ENCODE measurements at places on chromosomes 5 and 9. TPM values are rescaled to one million over a fixed set of nuclear protein-coding genes. Genes with fewer than 3 reads are reported as not detected.

The CA9 gene
- not detected for total RNA-seq

The VAV2 gene
- 19.3 TPM for total RNA-seq

The RASEF gene
- total RNA-seq: 0.06 TPM

The FKBP15 gene
- total RNA-seq: 37.3 TPM

The PCDHB15 gene
- total RNA-seq: 3.4 TPM

The MPDZ gene
- total RNA-seq: 46.0 TPM

The SARDH gene
- 0.87 TPM for total RNA-seq

The APC gene
- total RNA-seq: 39.8 TPM

The LMNB1 gene
- 6.5 TPM for total RNA-seq

DNA sequence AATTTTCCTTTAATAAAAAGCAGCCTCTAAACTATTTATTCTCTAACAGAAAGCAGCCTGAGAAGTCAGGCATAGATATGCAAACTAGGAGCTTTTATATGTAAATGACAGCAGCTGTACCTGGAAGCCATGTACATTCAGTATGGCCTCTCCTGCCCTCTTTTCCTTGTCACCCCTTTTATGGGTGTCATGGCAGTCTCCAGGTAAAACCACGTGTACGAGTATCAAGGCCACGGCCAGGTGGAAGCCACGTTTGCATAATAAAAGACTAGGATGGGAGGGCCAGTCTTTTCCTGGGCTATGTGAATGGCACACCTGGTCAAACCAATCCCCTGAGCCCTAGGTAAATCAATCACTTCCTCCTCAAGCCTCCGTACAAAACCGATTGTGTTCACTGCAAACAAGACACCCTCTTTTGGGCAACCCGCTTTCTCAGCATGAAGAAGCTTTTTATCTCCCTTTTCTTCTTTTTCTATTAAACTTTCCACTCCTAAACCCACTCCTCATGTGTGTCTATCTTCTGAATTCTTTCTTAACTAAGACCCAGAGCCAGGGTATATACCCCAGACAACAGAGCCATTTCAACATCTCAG lies 419.5 kb upstream of the CTNND2 start:
- no peak for DNase-seq

DNA sequence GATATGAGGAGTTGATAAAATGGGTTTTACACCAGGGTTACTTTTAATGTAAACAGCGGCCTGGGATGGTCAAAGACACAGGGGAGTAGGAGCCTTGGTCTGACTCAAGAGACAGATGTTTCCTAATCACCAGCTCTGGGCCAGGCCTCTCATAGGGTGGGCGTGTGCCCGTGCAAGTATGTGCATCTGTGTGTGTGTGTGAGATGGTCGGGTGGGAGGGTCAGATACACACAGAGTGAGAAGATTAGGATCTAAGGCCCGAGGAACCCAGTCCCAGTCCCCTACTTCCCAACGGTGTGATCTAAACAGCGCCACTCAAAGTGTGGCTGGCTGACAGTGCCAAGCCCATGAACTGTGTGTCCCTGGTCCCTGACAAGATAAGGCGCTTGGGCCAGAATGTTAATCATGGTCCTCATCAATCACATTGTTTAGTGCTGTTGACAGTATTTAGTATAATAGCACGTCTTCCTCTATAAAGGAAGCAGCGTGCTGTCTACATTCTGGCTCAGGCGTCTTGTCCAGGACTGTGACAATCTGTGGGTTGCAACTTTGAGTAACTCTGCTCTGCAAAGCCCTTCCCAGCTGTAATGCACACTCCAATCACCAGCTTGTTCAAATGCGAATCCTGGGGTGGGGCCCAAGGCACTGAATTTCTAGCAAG lies 173.7 kb downstream of the DAB2IP start:
- peak; percentile 45 for DNase-seq

DNA sequence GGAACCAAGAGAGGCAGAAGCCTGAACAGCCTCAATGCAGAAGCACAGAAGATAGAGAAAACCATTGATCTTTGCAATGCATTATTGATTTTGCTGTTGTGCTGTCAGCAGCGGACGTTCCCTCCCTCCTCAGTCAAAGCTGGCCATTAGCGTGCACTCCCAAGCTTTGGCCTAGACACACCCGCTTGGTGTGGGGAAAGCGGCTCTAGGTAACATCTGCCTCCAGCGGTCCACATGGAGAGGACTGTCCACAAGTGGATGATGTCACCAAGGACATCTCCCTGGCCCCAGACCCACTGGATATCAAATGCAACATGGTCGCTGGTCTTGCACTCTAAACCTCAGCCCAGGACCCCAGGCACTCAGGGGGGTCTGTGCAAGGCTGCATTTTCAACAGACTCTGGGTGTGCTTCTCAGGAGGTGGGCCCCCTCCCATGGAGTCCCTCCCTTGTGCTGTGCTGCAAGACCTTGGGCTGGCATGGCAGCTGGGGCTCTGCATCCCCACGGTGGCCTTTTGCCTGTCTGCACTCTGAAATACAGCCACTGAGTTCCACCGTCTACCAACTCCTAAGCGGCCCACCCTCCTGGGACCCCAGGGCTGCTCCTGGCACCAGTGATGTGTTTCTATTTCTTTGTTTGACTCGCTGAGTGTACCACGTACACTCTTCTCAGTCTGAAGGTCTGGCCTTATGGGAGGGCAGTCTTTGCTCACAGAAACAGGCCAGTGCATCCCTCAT lies 1.9 kb downstream of the SEMA4D start:
- peak; percentile 60 for DNase-seq

DNA sequence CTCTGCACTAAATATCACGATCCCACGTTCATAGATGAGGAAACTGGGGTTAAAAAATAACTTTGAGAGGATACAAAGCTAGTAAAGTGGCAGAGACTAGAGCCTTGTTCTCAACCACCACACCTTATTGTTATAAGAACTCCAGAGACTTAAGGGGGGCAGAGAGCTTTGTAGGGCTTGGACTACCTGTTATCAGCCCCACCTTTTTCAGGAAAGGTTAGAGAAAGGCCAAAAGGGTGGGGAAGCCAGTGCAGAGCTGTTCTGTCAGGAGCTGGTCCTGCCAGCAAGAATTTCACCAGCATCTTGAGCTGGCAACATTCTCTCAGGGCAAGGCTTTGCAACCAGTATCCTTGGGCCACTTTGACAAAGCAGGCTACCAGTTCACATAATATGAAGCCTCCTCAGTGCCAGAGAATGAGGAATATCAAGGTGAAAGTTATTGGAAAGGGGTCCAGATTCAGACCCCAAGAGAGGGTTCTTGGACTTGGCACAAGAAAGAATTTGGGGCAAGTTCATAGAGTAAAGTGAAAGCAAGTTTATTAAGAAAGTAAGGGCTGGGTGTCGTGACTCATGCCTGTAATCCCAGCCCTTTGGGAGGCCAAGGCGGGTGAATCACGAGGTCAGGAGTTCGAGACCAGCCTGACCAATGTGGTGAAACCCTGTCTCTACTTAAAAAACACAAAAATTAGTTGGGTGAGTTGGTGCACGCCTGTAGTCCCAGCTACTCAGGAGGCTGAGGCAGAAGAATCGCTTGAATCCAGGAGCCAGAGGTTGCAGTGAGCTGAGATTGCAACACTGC lies 66.2 kb upstream of the CLINT1 start:
- no peak for DNase-seq

DNA sequence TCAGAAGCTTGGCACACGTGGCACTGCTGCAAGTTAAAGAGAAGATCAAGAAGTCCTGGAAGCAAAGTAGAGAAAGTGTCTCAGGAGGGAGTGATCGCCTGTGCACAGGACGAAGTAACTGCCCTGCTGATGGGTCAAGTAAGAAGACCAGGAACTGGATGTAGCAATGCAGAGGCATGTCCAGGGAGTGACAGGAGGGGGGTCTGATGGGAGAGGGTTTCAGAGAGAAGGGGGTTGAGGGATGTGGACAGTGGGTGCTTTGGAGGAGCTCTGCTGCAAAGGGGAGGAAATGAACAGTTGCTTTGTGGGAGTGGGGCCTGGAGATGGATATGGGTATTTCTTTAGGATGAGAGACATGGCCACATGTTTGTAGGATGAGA lies 60.2 kb upstream of the PHYKPL start:
- DNase-seq: peak; percentile 57

- no peak for DNase-seq
Measured at GRCh38 chr5:18403141-18403540, 768.9 kb downstream of the TAF11L14 start.

- DNase-seq: peak; percentile 60
Measured at GRCh38 chr9:91840469-91840868, 109.6 kb downstream of the ROR2 start.

DNA sequence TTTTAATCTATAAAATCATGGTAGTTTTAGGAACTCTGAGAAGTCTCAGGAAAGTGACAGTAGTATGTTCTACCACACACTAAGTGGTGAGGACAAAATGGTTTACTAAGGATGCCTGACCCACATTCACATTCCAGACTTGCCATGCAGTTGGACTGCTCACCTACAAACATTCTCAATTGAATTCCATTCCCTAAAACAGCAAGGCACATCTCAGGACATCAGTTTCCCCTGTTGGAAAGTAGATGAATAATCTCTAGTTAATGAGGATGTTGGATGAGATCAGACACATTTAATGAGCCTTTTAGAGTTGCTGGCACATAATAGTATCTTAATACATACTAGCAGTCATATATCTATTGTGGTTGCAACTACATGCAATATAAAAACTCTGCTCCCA lies 76.6 kb downstream of the ZNF618 start:
- no peak for DNase-seq

DNA sequence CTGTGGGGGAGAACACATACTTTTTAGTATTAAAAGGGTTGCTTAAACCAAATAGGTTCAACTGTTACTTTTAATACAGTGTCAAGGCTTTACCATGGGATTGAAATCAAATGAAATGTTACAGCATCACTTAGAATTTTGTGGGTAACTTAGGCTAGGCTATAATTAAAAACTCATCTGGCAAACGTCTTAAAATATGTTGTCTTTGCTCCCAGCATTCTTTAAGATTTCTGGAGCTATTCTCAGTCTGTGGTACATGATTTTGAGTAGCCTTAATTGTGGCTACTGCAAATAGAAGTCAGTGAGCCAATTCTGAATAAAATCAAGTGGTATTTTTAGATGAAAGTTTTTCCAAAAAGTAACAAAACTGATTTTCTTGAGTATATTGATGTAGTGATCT lies 30.7 kb downstream of the UHRF2 start:
- no peak for DNase-seq

DNA sequence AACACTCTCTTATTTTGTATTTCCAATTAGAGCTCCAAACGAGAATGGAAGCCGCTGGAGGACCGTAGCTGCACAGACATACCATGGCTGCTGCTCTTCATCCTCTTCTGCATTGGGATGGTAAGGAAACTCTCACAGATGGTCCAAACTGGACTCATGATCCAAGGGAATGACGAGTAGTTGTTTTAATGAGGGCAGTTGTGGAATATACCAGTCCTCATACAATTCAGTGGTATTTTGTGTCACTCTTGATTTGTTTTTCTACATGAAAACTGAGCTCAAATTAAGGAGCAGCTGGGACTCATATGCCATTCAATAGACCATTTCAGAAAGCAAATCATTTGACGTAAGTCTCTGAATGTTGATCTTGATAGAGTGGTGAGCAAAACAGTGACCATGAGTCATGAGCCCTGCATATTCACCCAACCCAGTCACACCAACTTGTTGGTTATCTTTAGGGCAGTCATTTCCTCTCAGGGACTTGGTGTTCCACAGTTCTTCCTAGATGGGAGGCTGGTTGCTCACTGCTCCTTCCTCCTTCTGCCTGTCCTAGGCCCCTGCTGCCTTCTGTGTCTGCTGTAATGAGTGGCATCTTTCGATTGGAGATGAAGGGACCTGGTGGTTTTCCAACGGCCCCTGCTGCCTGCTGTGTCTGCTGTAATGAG lies 54.9 kb downstream of the SLC44A1 start:
- no peak for DNase-seq

DNA sequence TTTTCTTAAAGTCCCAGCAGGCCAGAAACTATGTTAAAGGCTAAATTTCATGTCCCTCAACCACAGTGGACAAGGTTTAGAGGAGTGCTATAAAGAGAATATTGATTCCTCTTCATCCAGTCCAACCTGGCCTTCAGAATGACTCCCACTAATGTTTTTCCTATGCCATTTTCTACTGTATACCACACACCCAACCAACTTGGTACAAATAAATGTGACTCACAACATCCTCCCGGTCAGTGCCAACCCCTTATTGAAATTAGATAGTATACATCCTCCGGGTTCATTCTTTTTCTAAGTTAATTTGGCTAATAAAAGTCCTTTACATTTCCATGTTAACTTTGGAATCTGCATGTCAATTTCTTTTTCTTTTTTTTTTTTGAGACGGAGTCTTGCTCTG lies 215.1 kb downstream of the TSSK1B start:
- DNase-seq: no peak

DNA sequence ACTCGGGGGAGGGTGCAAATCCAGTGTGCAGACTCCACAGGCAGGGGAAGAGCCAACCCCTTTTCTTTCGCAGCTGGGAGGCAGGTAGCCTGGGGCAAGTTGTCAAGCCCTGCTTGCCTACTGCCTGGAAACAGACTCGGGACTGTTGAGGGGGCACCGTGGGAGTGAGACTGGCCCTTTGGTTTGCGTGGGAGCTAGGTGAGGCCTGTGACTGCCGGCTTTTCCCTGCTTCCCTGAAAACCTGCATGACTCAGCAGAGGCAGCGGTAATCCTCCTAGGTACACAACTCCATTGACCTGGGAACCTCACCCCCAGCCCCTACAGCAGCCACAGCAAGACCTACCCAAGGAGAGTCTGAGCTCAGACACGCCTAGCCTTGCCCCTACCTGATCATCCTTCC lies 509.5 kb downstream of the DTWD2 start:
- no peak for DNase-seq

- DNase-seq: no peak
Measured at GRCh38 chr9:35646153-35646532, 4.6 kb downstream of the SIT1 start.

DNA sequence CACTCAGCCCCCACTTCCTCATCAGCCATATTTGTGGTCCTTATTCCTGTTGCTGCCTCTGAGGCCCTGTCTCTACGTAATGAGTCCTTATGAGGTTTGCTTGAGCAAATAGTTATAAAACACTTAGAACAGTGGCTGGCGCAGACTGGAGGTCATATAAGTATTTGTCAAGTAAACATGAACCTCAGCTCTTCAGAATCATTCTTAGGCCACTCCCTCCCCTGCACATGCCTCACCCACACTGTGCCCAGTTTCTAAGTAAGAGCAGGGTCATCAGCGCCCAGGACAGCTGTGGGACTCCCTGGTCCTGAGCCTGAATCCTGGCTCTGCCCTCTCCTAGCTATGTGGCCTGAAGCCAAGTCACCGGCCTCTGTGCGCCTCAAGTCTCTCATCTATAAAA lies 4.0 kb downstream of the ST6GALNAC4 start:
- no peak for DNase-seq

DNA sequence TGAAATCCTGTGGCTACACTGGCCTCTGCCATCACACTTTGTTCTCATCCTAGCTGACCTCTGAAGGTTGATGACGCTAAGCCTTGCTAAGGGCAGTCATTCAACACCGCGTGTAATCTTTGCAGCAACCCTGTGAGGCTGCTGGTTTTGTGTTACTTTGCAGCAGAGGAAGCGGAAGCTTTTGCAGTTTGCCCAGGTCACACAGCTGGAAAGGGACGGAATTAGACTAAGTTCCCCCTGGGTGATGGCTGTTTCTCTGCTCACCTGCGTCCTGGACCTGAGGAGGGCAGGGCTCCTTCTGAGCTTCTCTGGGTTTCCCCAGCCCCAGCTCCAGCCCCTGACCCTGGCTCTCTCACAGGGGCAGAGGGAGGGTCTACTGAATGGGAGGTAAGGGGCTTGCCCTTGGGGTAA lies 7.3 kb upstream of the SLC25A51 start:
- peak; percentile 22 for DNase-seq
